NCI-H2029 (cell line): ENCODE measurements at places on chromosomes 11 and 22.

GRCh38 chr11:12086271-12087074 lies 23.9 kb upstream of the MICAL2 start:
- no peak for DNase-seq

- DNase-seq, result no peak
Observed at GRCh38 chr11:65436412-65437032, 13.9 kb downstream of the NEAT1 start.

DNA sequence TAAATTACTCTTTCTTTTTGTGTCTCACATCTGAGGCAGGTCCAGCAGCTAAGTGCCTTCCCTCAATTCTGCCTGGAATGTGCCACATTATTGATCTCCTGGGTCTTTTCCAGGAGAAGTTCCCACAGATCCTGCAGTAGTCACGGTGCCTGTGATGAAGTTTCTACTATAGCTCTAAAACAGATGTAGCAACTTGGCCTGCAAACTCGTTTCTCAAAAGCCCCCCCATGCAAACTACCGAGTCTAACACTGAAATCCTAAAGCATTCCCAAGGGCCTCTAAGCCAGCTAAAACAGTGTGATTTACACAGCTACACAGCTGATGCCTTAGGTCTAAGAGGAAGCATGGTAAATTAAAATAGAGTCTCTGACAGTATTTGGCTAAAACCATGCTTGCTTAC lies 54.3 kb downstream of the DDI1 start:
- DNase-seq, result no peak

- peak; percentile 88 for DNase-seq
Observed at GRCh38 chr11:10318527-10318802, 13.6 kb downstream of the ADM start.

GRCh38 chr11:44078794-44079193 lies 12.7 kb downstream of the ACCS start:
- no peak for DNase-seq

- no peak for DNase-seq
Observed at GRCh38 chr22:23684026-23684425, 6.8 kb upstream of the RGL4 start.

DNA sequence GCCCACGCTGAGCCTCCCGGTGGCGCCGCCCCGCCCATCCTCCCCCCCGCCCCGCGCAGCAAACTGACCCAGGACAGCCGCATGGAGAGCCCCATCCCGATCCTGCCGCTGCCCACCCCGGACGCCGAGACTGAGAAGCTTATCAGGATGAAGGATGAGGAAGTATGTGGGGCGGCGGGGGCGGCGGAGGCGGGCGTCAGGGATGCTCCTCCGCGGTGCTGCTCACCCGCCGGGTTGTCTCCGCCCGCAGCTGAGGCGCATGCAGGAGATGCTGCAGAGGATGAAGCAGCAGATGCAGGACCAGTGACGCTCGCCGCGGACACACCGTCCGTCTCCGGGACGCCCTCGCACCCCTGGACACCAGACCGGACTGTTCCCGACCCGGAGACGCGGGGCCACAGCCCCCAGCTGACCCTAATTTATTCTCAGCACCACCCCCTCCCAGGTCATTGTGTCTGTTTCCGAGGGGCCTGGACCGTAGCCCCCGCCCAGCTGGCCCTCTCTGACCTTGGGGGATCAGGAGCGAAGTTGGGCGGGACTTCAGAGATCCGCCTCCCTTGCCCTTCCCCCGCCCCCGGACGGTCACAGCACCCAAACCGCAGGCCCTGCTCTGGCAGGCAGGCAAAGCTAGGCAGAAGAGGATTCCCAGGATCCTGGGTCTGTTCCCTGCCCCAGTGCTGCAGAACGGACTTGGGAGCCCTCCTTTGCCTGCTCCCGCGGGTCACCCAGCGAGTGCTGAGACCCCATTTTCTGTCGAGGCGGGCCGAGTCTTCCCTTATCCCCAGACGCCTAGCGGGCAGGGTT lies 959 bp upstream of the GP1BB start:
- no peak for DNase-seq

DNA sequence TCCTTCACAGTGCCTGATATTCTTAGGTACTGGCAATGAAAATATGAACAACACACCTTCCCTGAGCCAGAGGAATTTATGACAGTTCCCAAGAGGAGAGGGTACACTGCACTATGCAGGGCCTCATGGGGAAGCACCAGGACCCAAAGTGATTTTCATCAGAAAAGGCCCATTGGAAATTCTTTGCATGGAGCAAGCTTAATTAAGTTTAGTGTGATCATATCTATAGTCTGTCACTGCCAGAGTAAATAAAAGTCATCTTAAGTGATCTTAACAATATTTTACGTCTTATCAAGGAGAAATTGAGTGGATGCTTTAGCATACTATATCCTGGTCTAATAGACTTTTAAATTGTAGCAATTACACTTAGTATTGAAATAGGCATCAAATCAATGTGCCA lies 86.5 kb downstream of the ACER3 start:
- DNase-seq, result no peak

DNA sequence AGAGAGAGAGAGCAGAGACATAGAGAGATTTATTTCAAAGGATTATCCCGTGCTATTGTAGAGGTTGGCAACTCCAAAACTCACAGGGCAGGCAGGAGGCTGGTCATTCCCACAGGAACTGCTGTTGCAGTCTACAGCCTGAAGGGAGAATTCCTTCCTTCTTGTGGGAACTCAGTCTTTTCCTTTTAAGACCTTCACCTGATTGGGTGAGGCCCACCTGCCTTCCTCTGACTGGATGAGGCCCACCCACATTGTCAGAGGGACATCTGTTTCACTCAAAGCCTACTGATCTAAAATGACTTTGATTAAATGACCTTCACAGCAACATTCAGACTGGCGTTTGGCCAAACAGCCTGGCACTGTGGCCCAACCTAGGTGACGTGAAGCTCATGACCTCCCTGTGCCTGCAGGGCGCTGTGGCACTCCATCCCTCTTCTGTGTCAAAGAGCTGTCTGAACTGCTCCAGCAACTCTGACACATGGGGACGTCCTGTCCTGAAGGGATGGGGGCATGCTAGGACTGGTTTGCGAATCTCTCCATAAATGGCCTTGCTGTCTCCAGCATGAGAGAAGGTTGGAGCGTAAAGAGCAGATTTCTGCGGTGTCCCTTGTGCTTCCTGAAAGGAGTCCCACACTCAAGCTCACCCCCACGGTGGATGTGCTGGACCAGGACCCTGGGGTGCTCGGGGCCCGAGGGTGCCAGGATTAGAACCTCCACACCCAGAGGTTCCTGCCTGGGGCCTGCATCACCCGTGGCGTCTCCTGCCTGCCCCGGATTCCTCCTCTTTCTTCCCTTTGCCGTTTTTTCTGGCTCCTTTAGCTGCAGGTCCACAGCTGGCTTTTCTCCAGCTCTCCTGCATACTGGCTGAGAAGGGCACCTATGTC lies 20.7 kb downstream of the KRTAP5-5 start:
- DNase-seq, result peak; percentile 44

DNA sequence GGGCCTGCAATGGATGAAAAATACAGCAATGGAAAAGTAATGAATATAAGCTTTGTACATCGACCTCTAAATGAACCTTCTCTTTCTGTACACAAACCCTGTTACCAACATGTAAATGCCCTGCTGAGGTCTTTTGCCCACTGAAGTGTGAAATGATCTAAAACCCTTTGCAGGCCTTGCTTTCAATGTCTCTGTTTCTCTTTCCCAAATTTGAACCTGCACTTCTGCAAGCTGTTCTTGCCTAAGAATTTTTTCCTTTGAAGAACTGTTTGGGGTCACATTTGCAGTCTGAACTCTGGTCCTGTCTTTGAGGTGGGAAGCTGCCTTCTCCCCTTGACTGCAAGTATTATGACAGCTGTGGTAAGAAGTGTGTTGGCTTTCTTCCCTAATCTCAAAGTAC lies 1237.1 kb downstream of the FAM181B start:
- DNase-seq, result no peak

GRCh38 chr11:109606256-109606655 lies 184.3 kb downstream of the C11orf87 start:
- DNase-seq, result no peak
